ENCODE measurements at places on chromosomes 4 and X. TPM values are rescaled to one million over a fixed set of nuclear protein-coding genes. Genes with fewer than 3 reads are reported as not detected.
A peak's percentile ranks its signal among the peaks of the same experiment; 100 is the strongest.

DNA sequence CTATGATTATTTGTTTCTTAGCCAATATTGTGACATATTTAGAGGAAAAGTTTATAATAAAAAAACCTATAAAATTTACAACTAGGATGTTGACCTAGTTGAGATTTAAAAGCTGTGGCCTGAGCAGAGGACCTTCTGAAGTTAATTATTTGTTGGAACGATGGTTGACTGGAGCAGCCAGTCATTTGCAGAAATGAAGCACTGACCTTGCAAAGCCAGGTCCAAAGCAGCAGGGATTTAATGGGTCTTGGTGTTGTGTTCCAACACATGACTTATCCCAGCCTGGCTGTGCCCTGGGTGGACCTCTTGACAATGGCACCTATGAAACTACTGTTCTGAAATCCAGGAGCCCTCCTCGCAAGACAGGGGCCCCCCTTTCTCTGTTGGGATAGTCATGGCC lies 235.2 kb downstream of the FRAS1 start:
- DNase-seq, result no peak

DNA sequence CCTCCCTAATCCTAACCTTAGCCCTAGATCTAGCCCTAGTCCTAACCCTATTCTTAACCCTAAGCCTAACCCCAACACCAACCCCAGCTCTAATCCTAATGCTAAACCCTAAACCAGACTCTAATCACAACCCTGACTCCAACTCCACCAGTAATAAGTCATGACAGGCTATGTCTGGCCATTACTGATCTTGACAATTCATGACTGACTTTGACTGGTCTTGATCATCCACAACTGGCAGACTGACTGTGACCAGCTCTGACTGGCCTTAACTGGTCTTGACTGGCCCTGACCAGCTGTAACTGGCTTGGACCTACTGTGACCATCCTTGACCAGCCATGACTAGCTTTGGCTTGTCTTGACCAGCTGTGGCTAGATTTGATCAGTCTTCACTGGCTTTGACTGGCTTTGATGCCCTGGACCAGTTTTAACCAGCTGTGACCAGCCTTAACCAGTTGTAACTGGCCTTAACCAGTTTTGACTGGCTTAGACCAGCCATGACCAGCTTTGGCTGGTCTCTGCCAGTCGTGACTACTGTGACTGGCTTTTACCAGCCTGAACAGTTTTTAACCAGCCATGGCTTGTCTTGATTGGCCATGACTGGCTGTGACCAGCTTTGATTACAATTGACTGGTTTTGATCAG lies 68.4 kb downstream of the RLIM start:
- DNase-seq, result no peak

- peak; percentile 24 for DNase-seq
Observed at GRCh38 chr4:151409470-151410313, 716 bp downstream of the FHIP1A start.

DNA sequence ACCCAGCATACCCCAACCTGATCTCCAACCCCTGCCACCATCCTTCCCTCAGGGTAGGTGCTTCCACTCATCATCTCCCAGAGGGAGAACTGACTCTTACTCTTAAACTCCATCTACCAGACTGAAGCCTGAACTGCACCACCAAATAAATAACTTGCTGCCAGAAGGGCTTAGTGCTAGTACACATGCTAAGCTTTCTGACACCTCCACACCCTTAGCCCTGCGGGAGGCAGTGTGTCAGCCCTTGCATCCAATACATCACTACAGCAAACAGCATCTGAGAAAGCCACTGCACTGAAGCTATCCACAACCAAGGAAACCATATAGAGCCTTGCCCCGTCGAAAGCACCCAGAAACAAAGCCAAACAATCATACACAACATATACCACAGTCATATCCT lies 68.6 kb upstream of the MCF2 start:
- DNase-seq, result no peak

DNA sequence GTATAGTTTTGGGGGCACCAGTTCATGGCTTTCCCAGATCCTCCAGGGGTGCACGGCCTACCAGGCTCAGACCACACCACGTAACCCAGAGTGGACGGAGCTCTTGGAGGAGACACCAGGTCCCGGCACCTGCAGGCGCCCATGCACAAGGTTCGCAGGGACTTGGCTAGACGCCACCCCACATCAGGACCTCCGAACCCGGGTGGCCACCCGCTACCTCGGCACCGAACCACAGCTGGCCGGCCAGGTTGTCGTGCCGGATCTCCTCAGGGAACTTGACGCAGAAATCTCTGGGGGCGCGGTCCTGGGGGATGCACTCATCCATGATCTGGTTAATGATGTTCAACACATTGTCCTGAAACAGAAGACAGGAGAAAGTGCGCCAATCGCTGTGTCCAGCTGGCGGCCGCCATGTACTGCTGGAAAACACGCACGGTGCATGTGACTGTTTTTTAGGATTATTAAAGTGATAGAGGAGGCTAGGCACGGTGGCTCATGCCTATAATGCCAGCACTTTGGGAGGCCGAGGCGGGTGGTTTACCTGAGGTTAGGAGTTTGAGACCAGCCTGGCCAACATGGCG lies 77.1 kb downstream of the ZFYVE28 start:
- peak; percentile 10 for DNase-seq

DNA sequence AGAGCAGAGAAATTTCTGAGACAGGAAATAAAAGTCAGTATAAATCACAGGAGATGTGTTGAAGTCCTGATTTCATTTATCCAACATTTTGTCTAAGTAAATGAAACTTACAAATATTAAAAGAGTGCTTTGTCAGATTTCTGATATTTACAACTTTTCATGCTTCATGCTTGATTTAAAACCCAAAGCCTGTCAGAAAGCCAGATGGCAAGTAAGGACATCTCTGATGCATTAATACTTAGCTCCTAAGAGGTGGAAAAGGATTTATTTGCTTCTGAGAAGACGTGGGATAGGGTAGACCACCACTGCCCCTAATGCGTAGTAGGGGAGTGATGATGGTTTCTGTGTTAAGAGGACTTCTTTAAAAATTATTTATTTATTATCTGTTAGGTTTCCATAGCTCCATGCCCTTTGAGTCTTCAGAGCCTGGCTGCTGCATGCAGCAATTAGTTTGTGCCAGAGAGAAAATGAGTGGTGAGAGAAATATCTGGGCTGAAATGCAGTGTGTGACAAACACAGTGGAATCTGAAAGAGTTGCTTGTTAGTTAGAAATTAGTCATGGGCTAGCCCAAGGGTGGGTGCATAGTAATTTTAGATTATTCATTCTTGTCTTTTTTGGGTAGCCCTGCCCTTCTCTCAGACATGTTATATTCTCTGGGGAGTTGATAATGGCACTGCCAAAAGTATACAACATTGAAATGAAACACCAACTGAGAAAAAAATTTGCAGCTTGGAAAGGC lies 333.8 kb downstream of the C4orf33 start:
- DNase-seq, result no peak

- DNase-seq, result no peak
Observed at GRCh38 chrX:138067415-138067814, 501.5 kb downstream of the ZIC3 start.

DNA sequence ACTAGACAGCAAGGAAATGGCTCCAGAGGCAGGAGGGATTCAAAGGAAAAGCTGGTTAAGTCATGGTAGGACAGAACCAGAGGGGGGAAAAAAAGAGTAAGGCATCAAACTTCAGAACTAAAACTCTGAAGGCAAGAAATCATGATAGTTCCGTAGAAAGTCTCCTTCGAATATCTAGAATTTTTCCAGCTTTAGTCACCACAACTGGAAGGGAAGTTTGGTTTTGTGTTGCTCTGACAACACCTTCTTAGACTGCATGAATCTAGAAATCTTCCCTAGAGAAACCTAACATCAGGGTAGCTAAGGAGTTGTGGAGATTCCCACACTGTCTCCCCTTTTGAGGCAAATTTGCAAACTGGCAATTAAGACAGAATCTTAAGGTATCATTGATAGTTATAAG lies 33.7 kb downstream of the AMMECR1 start:
- no peak for DNase-seq

- DNase-seq, result no peak
Observed at GRCh38 chrX:120512627-120513026, 43.5 kb upstream of the LAMP2 start.

- peak; percentile 62 for DNase-seq
Observed at GRCh38 chr4:114598191-114599121, at the start of gene UGT8. TSS of gene UGT8 (plus strand) at chr4:114598807. CDS start at chr4:114622881, 24,074 bp downstream.

DNA sequence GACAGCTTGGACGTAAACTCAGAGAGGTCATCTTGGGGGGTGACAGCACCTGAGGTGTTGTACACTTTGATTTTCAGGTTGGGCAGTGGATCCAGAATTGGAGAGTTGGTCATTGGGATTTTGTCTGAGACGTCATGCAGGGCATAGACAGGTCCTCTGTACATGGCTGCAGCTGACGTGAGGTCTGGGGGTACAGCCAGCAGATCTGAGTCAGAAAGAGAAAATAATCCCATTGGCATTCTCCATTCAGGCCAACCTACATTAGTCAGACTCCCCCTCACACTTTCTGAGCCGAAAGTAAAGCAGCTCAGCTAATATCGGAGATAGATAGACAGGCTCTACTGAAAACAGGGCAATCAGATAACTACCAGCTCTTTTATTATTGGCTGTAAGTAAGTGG lies 329.7 kb downstream of the UNC5C start:
- no peak for DNase-seq

- no peak for DNase-seq
Observed at GRCh38 chr4:103887191-103887590, 167.4 kb upstream of the TACR3 start.

DNA sequence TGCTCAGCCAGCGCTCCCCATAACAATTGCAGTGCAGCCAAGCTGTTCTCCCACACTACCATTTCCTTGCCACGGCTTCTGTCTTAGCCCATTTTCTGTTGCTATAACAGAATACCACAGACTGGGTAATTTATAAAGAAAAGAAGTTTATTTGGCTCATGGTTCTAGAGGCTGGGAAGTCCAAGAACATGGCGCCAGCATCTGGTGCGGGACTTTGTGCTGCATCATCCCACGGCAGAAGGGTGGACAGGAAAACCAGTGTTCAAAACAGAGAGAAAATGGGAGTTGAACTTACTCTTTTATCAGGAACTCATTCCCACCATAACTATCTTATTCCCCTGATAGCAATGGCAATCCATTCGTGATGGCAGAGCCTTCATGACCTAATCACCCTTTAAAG lies 104.6 kb downstream of the FHDC1 start:
- DNase-seq, result no peak

- DNase-seq, result no peak
Observed at GRCh38 chr4:85573270-85573669, 98.3 kb downstream of the ARHGAP24 start.

DNA sequence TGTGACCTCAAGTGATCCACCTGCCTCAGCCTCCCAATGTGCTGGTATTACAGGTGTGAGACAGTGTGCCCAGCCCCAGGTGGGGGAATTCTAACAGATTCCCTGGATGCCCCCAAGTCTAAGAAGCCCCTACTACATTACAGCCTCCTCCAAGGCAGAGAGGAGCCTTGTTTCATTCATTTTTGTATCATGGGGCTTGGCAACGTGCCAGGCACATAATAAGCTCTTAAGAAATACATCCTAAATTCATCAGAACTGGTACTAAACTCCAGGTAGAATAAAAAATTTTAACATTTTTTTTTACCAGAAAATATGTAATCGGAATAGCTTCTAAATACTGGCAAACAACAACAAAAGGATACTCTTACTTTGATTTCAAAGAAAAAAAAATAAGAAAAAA lies 127.1 kb downstream of the CHIC2 start:
- DNase-seq, result no peak

DNA sequence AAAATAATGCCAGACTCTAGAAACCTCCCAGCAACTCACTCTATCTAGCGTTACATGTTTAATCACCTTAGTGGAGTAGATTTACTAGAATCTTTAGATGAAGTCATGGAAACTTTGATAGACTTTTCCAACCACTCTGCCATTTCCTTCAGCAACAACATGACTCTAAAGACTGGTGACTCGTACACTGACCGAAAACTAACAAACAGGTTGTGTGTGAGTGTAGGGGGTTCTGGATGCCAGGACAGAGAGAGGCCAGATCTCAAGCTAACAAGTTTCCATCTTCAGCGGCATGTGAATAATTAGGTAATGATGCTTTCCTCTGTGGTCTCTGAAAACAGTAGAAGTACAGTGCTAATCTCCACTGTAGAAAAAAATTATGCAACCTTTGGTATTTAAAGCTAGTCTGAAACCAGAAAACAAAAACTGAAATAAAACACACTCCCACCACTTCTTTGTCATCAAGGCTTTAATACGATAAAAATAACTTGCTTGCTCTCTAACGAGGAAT lies 286.4 kb downstream of the PRDM5 start:
- no peak for DNase-seq

DNA sequence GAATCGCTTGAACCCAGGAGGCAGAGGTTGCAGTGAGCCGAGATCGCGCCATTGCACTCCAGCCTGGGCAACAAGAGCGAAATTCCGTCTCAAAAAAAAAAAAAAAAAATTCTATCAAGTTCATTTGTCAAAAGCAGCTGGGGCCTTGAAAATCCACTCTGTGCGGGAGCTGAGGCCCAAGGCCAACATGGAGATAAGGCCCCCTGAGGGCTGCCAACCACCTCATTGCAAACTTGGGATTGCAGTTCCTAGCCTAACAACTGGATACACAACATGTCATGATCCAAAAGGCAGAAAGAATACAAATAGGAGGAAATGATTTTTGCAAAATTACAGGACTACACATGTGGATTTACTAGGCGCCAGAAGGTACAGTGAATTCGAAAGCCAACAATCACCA lies 22.5 kb upstream of the PRDX4 start:
- DNase-seq, result no peak

Gene IL21
- not detected for total RNA-seq

Gene SORBS2
- total RNA-seq, result 184 TPM

Gene FRG1
- 45.3 TPM for total RNA-seq

Gene ADH1A
- total RNA-seq, result 5.4 TPM

Gene TRIM2
- 146 TPM for total RNA-seq

Gene TLR10
- total RNA-seq, result 0.98 TPM

Gene NOCT
- total RNA-seq, result 3.8 TPM

Data from mucosa of gallbladder (tissue), 1 donor.